ENCODE measurements at places on chromosomes 6 and 20.

DNA sequence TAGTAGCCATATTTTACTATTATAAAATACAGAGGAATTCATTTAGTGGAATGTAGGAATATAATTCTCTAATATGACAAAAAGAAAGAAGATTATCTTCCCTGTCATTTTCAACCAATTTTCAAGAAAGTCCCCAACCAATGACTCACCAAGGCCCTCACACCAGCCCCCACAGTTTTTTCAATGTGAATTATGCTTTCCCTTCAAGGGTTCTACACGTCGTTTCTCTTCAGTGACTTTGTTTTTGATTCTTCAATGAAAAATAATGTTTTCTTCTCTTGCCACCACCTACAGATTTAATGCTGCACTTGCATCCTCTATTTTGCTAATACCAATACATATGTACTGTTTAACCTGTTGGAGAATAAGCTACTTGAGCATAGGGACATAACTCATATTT, 841.3 kb downstream of the PHF3 start:
- DNase-seq = no peak

GRCh38 chr6:157400676-157401075, 19.7 kb downstream of the ZDHHC14 start:
- no peak for DNase-seq

DNA sequence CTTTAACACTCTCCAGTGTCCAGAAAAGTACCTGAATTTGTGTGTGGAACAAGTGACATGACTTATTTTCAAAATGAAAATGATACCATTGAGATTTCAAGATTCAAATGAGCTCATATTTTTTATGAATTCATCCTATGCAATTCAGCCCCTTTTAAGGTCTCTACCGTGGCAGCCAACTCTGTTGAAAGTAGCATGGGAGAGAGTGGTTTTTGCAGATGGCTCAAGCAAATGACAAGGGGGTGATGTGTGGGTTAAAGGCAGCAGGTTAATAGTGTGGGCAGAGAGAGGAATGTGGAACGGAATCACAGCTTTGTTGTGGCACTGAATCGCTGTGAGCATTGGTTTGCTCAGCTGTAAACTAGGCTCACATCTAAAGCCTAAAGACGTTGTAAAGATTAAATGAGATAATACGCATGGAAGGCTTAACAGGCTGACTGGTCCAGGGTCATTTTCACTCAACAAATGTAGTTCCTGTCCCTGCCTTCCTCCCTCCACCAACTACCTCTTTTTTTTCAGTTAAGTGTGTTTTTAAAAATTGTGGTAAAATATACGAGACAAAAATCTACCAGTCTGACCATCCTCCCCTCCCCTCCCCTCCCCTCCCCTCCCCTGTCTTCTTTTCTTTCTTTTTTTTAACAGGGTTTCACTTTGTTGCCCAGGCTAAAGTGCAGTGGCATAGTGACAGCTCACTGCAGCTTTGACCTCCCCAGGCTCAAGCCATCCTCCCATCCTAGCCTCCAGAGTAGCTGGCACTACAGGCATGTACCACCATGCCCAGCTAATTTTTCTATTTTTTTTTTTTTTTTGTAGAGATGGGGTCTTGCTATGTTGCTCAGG, 114.7 kb upstream of the ZNF217 start:
- DNase-seq = no peak

DNA sequence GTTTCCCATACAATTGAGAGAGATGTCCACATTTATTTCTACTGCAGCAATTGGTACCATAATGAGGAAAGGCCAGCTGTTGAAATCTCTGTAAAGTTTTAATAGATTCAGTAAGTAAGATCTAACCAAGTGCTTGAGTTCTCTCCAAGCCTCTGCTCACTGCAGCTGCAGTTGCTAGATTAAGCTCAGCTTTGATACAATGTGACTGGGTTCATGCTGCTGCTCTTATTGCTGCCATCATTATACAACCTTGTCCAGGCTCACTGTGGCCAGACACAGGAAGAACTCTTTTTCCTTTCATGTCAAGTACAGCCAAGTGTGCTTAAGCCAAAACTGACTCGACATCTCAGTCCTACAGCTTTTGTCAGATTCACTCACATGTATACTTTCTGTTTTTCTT, 423.5 kb downstream of the GJA1 start:
- no peak for DNase-seq

DNA sequence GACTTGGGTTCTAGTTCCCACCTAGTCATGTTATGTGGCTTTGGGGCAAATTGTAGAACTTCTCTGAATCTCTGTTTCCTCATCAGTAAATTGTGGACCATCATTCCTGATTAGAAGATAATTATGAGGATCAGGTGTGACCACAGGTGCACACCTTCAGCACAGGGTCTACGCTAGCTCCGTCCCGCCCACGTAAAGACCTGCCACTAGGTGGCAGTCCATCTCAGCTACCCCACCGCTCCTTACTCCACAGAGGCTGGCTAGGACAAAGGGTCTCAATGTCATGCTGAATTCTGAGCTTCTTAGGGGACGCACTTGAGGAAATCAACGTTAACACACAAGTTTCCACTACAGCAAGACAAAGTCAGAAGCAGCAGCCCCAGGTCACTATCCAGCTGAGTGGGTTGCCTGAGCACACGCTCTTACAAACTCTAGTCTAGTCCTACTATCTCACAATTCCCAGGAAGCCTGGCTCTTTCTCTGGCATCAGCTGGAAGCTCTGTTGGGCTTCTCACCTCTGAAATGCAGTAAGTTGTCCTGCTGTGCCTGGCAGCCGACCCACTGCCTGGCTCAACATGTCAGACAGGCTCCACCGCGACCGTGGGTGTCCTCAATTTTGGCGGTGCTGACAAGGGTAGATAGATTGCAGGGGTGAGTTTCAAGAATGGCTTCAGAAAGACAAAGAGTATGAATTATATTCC, 2.0 kb upstream of the PLCG1 start:
- no peak for DNase-seq

GRCh38 chr6:17042422-17043147, 59.3 kb upstream of the STMND1 start:
- no peak for DNase-seq

DNA sequence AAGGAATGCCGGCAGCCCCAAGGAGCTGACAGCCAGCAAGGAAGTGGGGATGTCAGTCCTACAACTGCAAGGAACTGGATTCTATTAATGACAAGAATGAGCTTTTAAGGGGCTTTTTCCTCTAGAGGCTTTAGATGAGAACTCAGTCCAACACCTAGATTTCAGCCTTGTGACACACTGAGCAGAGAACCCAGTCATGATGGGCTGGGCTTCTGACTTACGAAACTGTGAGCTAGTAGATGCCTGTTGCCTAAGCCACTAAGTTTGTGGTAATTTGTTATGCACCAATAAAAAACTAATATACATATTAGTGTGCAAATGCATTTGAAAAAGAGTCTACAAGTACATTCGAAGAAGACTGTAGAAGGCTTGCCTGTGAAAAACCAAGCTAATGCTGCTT, 263.3 kb downstream of the SOX4 start:
- DNase-seq = no peak

- no peak for DNase-seq
These were observed 96.2 kb upstream of the RSPO3 start for GRCh38 chr6:127022302-127022701.

DNA sequence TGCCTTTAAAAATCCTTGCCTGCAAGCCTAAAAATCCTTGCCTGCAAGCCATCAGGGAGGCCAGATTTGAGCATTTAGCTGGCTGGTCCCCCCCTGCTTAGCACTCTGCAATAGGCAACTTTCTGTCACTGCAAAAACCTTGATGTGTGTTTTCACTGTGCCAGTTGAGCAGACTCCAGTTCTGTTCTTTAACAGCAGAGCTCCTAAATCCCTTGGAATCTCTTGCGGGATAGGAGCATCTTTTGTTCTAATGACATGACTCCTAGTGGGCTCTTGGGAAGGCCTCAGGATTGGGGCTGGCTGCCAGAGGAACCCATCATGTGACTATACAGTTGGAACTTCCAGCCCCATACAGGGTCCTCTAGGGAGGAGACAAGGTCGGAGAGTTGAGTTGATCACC, 50.4 kb downstream of the FAM184A start:
- DNase-seq = no peak

- DNase-seq = no peak
These were observed 93.3 kb upstream of the MARCKS start for GRCh38 chr6:113763876-113764275.

DNA sequence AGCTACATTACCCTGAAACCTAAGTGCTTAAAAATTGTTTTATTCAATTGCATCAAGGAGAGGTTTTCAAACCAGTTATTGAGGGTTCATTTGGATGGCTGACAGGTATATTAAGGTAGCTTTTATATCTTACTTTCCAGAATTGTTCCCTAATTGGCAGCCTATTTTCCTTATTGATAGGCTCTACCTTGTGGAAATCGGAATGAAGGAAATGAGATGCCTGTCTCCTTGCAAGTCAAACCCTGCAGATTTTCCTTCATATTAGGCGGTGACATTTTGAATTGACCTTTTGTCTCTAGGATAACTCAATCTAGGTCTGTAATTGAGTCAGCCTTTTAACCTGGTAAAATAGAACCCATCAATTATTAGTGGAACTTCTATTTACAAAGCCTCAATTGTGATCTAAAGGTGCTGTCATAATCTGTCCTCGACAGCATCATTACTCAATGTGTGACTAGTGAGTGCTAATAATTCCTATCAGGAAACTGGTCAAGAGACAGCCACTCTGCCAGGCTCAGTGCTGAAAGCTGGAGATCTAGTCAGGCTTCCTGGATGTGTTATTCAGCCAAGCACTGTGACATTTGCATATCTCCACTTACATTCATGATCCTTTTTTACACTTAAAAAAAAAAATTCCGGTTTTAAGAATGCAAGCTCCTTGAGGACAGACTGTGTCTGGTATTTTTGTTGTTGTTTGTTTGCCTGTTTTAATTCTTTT, 20.1 kb downstream of the OPRM1 start:
- DNase-seq = no peak

DNA sequence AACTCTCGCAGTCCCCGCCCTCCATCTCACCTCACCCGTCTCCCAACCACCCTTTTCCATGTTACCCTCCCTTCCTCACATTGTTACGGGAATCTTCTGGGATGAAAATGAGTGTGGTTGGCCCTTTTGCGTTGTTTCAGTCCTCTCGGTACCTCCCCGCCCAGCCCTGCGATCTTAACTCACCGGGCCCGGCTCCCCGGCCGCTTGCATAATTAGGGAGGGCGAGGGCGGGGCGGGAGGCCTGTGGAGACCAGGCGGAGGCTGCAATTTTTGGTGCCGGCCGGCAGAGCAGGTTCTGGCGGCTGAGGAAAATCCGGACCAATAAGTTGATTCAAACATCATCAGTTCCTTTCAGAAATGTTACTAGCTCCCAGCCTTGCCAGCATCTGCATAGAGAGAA, 25.2 kb downstream of the TFAP2B start:
- DNase-seq = no peak

GRCh38 chr20:3887876-3888620, 1.1 kb upstream of the PANK2 start:
- DNase-seq = no peak

- DNase-seq = no peak
These were observed 75.5 kb downstream of the SLC22A23 start for GRCh38 chr6:3381233-3381921.

GRCh38 chr6:146422789-146423375, 120.8 kb upstream of the RAB32 start:
- DNase-seq = no peak

DNA sequence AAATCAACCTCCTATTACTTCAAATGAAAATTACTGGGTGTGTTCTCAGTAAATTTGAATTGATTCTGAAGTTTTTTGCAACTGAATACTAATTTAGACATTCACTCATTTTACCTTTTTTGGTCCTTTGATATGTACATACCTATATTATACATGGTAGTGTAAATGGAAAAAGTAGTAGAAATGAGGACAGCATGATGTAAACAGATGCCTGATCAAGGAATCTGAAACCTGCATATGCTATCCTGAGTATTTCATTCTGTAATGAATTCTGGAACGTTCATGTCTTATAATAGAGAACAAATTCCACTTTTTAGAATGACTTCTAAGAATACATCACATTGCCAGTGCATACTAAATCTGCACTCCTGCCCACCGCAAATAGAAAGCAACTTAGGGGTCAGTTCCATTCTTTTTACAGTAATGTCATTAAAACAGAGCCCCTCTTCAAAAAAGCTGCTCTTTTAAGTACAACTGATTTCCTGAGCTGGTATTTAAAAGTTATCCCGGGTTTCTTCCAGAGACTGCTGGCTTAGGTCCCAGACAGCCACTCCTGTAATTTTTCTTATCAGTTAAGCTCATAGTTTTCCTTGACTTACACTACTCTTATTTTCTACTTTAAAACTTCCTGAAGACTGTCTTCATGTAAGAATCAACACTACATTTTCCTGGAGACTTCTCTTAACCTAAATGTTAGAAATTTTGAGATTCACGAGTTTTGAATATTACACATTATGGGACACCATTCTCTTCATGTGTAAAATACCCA, 48.4 kb downstream of the MAP3K7 start:
- DNase-seq = no peak

DNA sequence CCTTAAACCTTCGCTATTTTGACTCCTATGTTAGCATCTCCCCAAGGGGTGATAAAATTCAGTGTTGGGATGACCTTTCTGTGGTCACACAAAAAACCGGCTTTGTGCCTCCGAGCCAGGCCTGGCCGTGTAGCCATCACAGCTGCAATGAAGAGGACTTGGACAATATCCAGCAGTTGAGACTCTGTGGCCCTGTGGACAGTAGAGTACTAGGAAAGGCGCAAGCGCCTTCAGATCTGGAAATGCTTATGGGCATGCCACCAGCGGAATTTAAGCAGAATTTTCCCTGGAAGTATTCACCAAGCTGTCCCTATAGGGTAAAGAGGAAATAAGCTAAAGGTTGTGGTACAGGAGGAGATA, 63.3 kb upstream of the SLC2A12 start:
- DNase-seq = no peak

DNA sequence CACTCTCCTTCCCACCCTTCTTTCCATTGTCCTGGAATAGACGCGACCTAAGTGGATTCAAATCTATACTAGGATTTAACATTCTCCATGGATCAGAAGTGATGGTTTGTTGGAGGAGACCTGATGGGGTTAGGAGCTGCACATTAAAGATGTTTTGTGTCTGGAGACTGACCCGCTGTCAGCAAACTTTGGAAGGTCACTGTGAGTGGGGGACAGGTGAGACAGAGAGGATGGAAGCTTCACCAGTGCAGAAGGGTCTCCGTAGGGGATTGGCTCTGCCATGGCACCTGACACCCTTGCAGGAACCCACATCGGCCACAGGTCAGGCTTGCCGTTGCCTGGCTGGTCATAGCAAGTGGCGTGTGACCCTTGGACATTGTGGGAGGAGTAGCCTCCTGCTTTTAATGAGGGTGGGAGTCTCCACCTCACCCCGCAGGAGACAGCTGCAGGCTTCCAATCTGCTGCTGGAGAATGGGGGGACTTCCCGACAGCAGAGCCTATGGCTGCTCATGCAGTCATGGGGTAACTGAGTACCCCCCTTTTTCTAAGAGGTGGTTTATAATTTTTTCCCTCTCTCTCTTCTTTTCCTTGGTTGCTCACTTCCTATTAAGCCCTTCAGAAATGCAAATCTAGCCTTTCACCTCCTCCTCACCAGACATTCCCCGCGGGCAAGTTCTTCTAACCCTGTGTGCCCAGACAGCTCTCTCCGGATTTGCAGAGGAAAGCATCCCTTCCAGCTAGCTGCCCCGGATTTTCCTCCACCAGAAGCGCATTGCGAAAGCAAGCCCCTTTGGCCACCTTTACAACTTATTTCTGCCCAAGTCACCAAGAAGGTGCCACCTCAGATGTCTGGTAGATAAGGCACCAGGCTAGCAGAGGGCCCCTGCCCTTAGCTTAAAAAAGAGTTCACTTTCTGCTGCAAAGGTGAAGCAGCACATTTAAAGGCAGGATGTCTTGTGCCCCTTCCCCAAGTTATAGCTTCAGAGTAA, 53.5 kb downstream of the DACT2 start:
- no peak for DNase-seq

- no peak for DNase-seq
These were observed 89.9 kb upstream of the AKIRIN2 start for GRCh38 chr6:87791982-87792381.

- no peak for DNase-seq
These were observed 702 bp upstream of the TNFAIP3 start for GRCh38 chr6:137866200-137866913.
